ENCODE measurements at places on chromosomes 6 and 20. TPM values are rescaled to one million over a fixed set of nuclear protein-coding genes. Genes with fewer than 3 reads are reported as not detected.

SEMG1 gene
- total RNA-seq, result not detected

BFSP1 gene
- 1.9 TPM for total RNA-seq

NRN1 gene
- not detected for total RNA-seq

SLCO4A1 gene
- 3.6 TPM for total RNA-seq

CCN5 gene
- 0.14 TPM for total RNA-seq

CST2 gene
- not detected for total RNA-seq

APOBEC2 gene
- not detected for total RNA-seq

DNA sequence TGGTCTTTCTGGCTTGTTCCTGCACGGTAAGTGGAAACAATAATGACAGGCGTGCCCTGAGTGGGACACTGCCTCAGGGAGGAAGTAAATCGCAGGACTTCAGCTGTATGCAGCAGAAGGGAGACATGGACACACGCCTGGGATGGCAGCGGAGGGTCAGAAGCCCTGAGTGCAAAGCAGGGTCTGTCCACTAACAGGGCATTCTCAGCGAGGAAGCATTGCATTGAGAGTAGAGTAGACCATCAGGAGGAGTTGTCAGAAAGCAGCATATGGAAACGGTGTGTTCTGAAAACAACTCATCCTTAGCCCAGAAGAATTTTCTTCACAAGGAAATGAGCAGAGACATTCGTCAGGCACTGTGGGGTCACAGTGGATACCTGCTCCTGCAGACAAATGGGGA lies 134.0 kb downstream of the SYNDIG1 start:
- H3K27ac ChIP-seq, result no peak overlapping the region
- H3K4me3 ChIP-seq, result no peak overlapping the region
- H3K27me3 ChIP-seq, result peaks cover 20% of the 10 kb centered on the region
- H3K4me1 ChIP-seq, result no peaks in the 10 kb centered on the region
- DNase-seq, result no peak
- H3K36me3 ChIP-seq, result no peaks in the 10 kb centered on the region

GRCh38 chr20:38110525-38111178 lies 54.4 kb downstream of the TGM2 start:
- no peak for DNase-seq
- no peaks in the 10 kb centered on the region for H3K27me3 ChIP-seq
- H3K4me3 ChIP-seq, result peak overlapping the region; percentile 60
- H3K4me1 ChIP-seq, result peaks cover 62% of the 10 kb centered on the region

- DNase-seq, result peak; percentile 56
- peaks cover 38% of the 10 kb centered on the region for H3K4me1 ChIP-seq
- no peak overlapping the region for H3K4me3 ChIP-seq
These were observed 171.4 kb downstream of the GMPR start for GRCh38 chr6:16409531-16410441.

DNA sequence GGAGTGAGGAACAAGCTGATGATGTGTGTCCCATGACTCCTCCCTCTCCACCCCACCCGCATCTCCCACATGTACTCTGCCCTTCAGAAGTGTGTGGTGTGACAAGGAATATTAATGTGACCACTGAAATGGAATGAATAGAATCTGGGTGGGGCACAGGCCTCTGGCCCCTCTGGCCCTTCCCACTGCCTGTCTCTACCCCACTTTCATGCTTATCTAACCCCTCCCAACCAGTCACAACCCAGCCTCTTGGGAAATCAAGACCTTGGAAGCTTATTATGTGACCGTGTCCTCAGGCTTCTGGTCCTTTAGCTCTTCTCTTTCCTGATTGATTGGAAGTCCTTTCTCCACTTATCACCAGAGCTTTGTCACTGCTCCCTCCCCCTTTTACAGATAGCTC lies 312.2 kb upstream of the SOX4 start:
- H3K4me1 ChIP-seq, result no peaks in the 10 kb centered on the region
- H3K4me3 ChIP-seq, result no peak overlapping the region
- H3K27ac ChIP-seq, result no peak overlapping the region

- no peak overlapping the region for H3K27ac ChIP-seq
- peaks cover 5% of the 10 kb centered on the region for H3K4me1 ChIP-seq
- H3K36me3 ChIP-seq, result peaks cover 7% of the 10 kb centered on the region
- peak overlapping the region; percentile 41 for H3K4me3 ChIP-seq
- DNase-seq, result no peak
- H3K27me3 ChIP-seq, result peaks cover 20% of the 10 kb centered on the region
These were observed 882 bp downstream of the CNR1 start for GRCh38 chr6:88165087-88165843.

DNA sequence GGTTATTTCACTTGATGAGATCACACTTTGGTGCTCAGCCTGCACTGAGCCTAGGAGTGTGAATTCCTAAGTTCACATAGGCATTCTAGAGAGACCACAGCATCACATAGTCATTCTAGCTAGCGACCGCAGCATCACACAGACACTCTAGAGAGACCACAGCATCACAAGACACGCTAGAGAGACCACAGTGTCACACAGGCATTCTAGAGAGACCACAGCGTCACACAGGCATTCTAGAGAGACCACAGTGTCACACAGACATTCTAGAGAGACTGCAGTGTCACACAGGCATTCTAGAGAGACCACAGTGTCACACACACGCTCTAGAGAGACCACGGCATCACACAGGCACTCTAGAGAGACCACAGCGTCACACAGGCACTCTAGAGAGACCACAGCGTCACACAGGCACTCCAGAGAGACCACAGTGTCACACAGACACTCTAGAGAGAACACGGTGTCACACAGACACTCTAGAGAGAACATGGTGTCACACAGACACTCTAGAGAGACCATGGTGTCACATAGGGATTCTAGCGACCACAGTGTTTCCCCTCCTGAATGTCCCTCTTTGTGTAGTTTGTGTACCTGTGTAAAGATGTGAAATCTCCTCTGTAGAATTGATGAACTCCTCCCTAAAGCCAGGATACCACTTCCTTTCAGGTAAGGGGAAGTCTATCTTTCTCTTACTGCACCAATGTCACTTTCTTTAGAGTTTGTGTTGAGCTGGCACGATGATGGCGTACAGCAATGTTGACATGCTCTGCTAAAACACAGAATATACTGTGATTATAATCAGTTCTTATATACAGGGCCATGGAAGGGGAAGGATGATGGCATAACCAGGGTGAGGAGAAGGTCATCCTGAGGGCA lies 169.4 kb downstream of the ZDHHC14 start:
- no peak for DNase-seq
- no peak overlapping the region for H3K4me3 ChIP-seq
- peaks cover 18% of the 10 kb centered on the region for H3K4me1 ChIP-seq
- no peak overlapping the region for H3K27ac ChIP-seq
- H3K36me3 ChIP-seq, result no peaks in the 10 kb centered on the region

DNA sequence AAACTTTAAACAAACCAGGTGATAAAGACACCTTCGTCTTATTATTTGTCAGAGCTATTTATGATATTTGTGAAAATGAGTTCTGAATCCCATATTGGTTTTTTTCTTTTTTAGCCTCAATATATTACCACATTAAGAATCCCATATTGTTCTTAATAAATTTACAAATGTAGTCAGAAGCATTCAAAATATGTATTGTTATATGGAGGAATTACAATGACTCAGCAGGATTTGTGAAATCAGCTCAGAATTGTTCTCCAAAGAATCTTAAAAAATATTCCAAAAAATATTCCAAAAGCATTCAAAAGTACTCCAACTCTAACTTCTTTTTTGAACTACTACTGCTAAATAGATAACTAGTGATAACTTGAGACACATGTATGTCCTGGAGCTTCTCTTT lies 6.5 kb upstream of the ZNF343 start:
- peaks cover 11% of the 10 kb centered on the region for H3K4me1 ChIP-seq
- no peaks in the 10 kb centered on the region for H3K36me3 ChIP-seq
- H3K4me3 ChIP-seq, result no peak overlapping the region

DNA sequence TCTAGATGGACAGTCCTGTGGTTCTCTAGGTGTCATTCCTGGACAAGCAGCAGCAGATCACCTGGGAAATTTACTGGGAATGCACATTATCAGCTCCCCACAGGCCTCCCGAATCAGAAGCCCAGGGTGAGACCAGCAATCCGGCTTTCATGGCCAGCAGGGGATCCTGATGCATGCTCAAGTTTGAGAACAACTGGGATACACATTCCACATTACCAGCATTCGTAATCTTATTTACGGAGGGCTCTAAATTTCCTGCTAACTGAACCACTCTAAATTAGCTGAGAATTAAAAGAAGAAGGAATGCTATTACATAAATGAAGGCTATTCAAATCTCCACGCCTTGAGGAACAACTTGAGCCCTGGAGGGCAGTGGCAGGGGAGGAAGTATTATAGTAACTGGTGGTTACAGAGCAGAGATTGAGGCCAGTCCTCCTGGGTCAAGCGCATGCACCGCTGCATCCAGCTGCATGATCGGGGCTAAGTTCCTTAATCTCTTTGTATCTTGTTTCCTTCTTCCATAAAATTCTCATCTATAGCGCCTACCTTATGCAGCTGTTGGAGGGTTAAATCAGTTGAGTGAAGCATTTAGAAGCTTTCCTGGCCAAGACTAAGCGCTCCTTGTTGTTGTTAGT lies 403.7 kb downstream of the CDH26 start:
- H3K27me3 ChIP-seq, result peaks cover 6% of the 10 kb centered on the region
- no peak overlapping the region for H3K4me3 ChIP-seq
- H3K27ac ChIP-seq, result no peak overlapping the region
- no peaks in the 10 kb centered on the region for H3K36me3 ChIP-seq

Data from HFFc6 (cell line).